AG08395 (cell line): ENCODE measurements at places on chromosomes 5 and 9.
A peak's percentile ranks its signal among the peaks of the same experiment; 100 is the strongest.

DNA sequence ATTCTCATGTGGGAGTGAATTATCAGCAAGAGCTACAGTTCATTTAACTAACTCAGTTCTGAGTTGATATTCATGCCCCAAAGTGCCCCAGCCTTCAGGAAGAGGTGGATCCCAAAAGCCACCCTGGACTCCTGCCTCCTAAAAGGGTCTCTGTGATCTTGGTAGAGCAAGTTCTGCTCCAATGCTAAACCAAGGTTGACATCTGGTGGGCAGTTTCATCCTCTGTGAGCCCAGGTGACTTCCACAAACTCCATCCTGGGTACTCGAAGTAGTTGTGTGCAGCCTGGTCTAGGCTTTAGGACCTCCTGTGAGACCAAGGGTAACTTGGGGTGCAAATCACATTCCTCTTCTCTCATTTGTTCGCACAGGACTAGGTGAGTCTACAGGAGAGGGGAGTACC lies 816.8 kb downstream of the MTRR start:
- DNase-seq = no peak

- no peak for DNase-seq
These were observed 42.8 kb upstream of the PITX1 start for GRCh38 chr5:135076801-135077200.

DNA sequence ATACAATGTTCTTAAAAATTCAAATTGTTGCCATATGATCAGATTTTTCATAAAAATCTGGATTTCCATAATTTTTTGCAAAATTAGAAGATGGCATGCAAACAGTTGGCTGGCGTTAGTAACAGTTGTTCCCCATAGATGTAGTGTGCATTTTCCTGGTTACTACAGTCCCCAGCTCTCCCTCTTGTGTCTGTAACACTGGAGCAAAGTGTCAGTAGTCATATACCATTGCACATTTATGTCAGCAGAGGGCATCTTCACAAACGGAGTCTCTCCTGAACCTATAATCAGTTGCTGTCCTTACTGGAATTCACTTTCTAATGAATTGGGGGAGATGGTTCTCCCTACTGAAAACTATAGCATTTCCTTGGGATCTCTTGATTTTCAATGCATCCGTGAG lies 44.7 kb upstream of the DMAC1 start:
- no peak for DNase-seq

DNA sequence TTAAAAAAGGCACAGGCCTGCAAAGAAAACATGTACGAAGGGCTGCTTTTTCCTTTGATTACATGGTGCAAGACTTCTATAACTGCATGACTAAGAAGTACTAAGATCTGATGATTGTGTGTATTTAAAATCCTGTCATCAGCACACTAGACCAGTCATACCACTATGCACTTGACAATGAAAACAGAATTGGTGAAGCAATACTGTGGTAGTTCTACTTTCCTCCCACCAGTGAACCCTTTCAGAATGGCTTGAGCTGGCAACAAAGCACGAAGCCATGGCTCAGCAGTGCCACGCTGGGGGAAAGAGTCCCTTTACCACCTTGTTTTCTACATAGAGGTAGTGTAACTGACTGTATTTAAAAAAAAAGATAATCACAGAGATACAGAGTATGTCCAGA lies 49.0 kb upstream of the POU5F2 start:
- DNase-seq = no peak

- peak; percentile 74 for DNase-seq
These were observed 125.4 kb upstream of the ADAMTS16 start for GRCh38 chr5:5014586-5015235.

- no peak for DNase-seq
These were observed 27.3 kb upstream of the RNU6ATAC start for GRCh38 chr9:134191455-134192209.

DNA sequence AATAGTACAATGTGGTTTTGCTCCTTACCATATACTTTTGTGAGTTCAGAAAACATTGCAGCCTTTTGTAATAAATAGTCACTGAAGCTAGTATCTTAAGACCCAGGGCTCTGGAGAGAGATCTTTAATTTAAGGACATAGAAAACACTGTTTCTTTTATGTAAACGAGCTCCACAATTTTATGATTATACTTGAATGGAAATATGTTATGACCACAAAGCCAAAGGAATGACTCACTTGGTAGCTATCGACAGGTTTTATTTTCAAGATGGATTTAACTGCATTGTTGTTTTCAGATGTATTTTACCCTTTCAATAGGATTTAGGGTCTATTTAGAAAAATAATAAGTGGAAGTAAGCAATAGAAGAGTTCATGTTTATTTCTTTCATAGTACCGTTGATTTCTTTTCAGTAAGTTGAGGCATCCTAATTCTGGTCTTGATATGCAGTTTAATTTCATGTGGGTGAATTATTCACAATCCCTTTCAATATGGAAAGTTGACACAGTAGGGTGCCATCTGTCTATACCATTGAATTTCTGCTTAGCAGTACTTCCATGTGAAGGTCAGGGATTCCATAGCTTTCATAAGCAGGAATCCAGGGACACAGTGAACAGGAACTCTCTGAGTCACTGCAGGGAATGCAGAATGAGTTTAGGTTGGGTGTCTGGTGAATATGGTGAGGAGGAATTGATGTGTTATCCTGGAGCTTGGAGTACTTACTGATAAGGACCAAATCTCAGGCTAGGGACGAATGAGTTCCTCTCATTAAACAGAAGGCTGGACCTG lies 157.6 kb downstream of the CD180 start:
- DNase-seq = peak; percentile 53

GRCh38 chr9:135992486-135993408 lies 31.6 kb upstream of the UBAC1 start:
- peak; percentile 72 for DNase-seq

DNA sequence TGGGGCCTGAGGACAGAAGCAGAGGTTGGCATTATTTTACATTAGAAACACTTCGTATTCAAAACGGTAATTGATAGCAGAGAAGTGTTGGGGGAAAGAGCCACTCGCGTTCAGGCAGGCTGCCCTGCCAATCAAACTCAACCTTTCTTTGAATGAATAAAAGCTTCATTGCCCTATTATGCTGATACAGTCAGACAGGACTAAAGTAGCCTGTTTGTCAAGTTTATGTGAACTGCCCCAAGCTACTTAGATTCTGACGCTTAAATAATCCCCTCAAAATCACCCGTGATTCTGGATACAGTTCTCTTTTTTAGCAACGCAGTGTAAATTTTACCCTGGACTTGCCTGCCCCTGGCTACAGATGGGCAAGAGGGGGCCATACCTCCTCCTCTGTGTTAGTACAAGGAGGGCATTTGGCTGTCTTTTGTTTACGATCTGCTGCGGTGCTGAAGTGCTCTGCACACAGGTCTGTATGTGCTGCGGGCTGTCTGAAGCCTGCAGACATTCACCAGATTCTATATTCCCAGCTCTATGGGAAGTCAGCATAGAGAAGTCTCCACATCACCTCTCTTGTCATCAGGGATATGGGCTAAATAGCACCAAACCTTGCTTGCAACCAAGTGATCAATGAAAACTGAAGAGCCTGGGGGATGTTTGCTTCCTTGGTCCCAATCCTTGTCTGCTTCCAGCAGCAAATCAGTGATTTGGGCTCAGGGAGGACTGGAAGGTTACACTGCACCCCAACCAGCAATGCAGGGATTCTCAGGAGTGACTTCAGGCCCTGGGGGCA lies 218.4 kb downstream of the EBF1 start:
- no peak for DNase-seq
